Endothelial cell of umbilical vein (primary cell): ENCODE measurements at places on chromosomes 7 and 10.

DNA sequence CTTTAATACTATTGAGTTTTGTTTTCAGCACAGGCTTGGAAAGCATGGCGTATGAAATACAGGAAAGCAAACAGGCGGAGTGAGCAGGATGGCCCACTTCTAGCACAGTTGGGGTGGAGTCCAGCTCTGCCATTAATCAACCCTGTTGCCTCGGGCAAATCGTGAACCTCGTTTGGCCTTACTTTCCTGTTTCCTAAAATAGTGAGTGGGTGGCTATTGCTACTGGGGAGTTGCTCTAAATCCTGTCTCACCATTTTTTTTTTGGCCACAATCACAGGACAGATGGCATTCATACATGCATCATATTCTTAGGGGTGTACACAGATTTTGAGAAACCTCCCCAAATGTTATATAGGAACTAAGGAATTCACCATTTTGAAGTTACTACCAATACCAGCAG is 157.8 kb downstream of the ANLN start:
- no peak for DNase-seq

DNA sequence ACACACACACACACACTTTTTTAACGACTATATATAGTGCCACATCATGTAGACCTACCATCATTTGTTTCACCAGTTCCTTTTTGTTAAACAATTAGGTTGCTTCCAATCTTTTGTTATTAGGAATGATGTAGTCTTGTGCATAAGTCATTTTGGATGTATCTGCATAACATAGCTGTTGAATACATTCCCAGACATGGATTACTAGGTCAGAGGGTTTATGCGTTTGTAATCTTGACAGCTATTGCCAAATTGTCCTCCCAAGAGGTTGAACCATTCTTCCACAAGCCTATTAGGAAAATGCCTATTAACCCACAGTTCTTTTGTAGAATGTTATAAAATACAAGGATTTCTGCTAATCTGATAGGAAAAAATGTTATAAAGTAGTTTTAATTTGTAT is 87.3 kb downstream of the PALS2 start:
- no peak for DNase-seq

- peak; percentile 50 for DNase-seq
Observed at GRCh38 chr7:134513169-134513752, 14.1 kb upstream of the AKR1B10 start.

GRCh38 chr10:110110338-110110737 is 97.1 kb upstream of the MXI1 start:
- no peak for DNase-seq

DNA sequence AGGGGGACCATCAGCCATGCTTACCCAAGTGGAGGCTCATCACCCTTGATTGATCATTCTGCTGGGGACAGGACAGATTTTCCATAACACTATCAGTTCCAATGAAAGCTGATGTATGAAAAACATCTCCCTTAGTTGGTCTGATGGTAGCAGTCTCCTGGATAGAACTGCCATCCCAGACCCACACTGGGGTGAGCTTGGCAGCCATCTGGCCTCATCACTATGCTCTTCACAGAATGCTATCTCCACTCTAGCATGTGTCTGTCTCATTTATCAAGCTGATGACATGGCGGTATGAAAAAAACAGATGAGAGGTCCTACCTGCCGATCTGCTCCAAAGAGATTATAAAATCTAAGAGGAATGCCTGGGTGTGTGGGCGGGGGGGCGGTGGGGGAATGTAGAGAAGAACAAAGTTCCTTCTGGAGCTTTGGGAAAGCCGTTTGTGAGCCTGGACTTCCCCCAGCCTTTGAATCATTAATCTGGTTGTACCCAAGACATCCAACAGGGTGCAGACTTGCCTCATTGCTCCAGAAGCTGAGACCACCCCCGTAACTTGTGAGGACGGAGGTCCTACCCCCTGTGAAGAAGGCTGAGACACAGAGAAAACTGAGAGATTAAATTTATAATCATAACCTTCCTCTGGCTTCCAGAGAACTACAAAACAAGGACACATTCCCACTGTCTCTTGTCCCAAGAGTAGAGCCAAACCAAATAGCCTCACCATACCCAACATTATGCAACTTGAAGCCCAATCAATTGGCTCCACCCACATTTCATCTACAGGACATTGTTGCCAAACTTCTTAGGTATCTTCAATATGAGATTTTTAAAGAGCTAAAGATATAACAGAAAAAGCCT is 340.8 kb downstream of the KCNMA1 start:
- DNase-seq = no peak

- no peak for DNase-seq
Observed at GRCh38 chr7:6234384-6234783, 38.0 kb downstream of the CYTH3 start.

DNA sequence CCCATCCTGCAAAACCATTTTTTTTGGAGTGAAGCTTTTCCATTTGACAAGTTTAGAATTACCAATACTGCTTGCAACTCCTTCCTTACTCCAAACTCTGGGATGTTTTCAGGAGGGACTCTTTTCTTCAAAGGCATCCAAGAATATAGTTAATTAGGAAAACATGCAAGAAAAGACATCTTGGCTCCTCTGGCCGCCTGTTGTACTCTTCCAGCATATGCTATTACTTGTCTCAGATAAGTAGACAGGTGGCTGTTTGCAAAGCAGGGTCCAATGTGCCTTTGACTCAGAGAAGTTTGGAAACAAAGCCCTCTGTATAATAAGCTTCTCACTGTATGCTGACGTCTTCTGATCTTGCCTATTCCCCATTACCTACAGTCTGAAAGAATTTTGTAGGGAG is 746.5 kb downstream of the AUTS2 start:
- no peak for DNase-seq
